Aorta (tissue), 5 donors: ENCODE measurements at places on chromosomes 1 and 21.

- H3K36me3 ChIP-seq, result no peaks in the 10 kb centered on the region
- H3K27me3 ChIP-seq, result no peaks in the 10 kb centered on the region
- H3K27ac ChIP-seq, result no peak overlapping the region
- DNase-seq, result no peak
These were observed 397.5 kb downstream of the TGFB2 start for GRCh38 chr1:218742467-218743262.

DNA sequence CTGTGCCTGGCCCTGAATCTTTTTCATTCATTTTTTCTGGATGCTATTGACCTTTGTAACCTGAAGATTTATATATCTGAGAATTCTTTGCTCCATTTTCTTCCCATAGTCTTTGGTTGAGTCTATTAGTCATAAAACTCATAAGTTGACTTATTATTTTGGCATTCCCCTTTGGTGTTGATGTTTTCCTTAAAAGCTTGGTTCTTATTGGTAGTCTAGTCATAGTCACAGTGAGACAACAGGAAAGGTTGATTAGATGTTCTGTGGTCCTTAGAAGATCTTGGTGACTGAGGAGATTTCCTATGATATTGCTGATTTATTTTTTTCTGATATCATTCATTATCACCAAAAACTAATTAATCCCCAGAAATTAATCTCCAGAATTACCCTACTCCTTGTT, 86.2 kb downstream of the PTPRC start:
- H3K36me3 ChIP-seq, result no peaks in the 10 kb centered on the region
- H3K4me1 ChIP-seq, result no peaks in the 10 kb centered on the region
- no peak overlapping the region for H3K4me3 ChIP-seq
- H3K27me3 ChIP-seq, result no peaks in the 10 kb centered on the region
- H3K27ac ChIP-seq, result no peak overlapping the region

GRCh38 chr1:119015547-119015946, 27.4 kb upstream of the TBX15 start:
- H3K36me3 ChIP-seq, result no peaks in the 10 kb centered on the region
- H3K27me3 ChIP-seq, result no peaks in the 10 kb centered on the region
- no peaks in the 10 kb centered on the region for H3K4me1 ChIP-seq
- H3K4me3 ChIP-seq, result no peak overlapping the region
- no peak overlapping the region for H3K27ac ChIP-seq

GRCh38 chr1:223802032-223802431, 43.7 kb downstream of the TP53BP2 start:
- H3K4me1 ChIP-seq, result peaks cover 2% of the 10 kb centered on the region
- DNase-seq, result no peak
- H3K27me3 ChIP-seq, result no peaks in the 10 kb centered on the region
- no peak overlapping the region for H3K4me3 ChIP-seq
- no peak overlapping the region for H3K27ac ChIP-seq
- H3K36me3 ChIP-seq, result peaks cover 8% of the 10 kb centered on the region

- H3K27ac ChIP-seq, result no peak overlapping the region
- no peaks in the 10 kb centered on the region for H3K4me1 ChIP-seq
- H3K4me3 ChIP-seq, result no peak overlapping the region
These were observed 8.8 kb upstream of the SPEN start for GRCh38 chr1:15838721-15839120.

- no peaks in the 10 kb centered on the region for H3K27me3 ChIP-seq
- H3K4me1 ChIP-seq, result no peaks in the 10 kb centered on the region
- no peak for DNase-seq
These were observed 94.7 kb downstream of the TSEN15 start for GRCh38 chr1:184146202-184146601.
